ENCODE measurements at places on chromosomes 5 and 9. TPM values are rescaled to one million over a fixed set of nuclear protein-coding genes. Genes with fewer than 3 reads are reported as not detected.

Gene PCDHGA12
- polyA plus RNA-seq: 1.4 TPM

Gene DOK3
- 3.8 TPM for polyA plus RNA-seq

Gene PCDHA7
- 0.47 TPM for polyA plus RNA-seq

GRCh38 chr5:160152287-160152686 lies 33.0 kb upstream of the PWWP2A start:
- DNase-seq: no peak

DNA sequence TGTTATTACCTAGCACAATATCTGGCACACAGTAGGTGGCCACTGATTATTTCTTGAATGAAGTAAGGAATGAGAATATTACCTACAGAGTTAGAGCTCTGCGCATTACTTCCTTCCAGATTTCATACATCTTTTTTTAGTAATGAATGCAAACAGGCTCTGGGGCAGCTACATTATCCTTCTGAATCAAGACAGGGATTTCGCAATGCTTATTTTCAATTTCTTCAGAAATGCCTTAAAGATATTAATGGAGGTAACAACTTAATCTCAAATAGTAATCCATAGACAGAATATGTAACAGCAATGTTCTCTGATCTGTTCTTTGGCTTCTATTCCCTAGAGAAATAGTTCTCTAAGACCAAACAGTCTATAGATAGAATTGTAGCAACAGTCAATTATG lies 32.6 kb downstream of the CDKN2A start:
- no peak for DNase-seq

Gene PSAT1
- 66.6 TPM for polyA plus RNA-seq

DNA sequence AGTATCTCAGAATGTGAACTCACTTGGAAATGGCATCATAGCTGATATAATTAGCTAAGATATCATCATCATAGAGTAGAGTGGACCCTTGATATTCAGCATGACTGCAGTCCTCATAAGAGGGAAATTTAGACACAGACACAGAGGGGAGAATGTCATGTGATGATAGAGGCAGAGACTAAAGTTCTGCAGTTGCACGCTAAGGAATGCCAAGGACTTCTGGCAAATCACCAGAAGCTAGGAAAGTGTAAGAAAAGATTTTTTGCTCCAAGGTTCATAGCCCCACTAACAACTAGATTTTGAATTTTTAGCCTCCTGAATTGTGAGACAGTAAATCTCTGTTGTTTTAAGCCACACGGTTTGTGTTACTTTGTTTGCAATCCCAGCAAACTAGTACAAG lies 612.6 kb upstream of the ST8SIA4 start:
- no peak for DNase-seq

GRCh38 chr9:36118706-36119105 lies 17.8 kb upstream of the GLIPR2 start:
- no peak for DNase-seq

Gene NME5
- 22.7 TPM for polyA plus RNA-seq

DNA sequence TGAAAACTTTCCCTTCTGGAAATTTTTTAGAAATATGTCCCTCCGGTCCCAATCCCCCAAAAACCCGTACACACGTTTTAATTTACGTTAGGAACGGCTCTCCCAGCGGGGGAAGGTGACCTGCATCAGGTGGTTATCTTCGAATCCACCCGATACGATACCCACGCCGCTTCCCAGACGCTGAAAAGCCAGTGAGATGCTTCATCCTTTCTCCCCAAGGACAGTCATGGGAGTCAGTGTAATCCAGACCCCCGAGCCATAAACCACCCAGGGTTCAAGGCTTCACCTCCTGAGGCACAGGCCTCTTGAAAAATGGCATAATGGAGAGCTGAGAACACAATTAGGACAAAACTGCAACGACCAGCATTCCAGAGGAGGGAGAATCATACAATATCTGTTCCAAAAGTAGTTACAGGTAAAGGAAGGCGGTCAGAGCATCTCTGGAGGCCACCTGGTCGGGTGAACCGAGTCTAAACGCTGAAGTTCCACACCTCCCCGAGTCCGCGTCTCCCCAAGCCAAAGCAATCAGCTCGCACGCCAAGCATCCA lies 857 bp downstream of the FAM169A start:
- no peak for DNase-seq

Gene IL3
- polyA plus RNA-seq: not detected

DNA sequence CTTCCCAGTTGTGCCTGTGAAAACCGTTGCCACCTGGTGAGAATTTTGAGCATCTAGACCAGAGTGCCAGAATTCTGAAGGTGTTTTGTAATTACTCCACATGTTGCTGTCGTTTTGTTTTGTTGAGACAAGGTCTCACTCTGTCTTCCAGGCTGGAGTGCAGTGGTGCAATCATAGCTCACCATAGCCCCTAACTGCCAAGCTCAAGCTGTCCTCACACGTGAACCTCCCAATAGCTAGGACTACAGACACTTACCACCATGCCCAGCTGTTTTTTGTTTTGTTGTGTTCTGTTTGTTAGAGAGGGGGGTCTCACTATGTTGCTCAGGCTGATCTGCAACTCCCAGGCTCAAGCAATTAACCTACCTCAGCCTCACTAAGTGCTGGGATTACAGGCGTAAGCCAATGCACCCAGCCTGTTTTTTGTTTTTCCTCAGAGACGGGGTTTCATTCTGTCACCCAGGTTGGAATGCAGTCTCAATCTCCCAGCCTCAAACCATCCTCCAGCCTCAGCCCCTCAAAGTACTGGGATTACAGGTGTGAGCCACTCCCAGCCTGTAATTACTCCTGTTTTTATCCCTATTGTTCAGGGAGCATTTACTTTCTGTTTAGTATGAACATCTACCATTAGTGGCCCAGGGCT lies 121.1 kb upstream of the DMRT1 start:
- DNase-seq: no peak

GRCh38 chr5:171678646-171679045 lies 107.0 kb upstream of the SMIM23 start:
- no peak for DNase-seq

DNA sequence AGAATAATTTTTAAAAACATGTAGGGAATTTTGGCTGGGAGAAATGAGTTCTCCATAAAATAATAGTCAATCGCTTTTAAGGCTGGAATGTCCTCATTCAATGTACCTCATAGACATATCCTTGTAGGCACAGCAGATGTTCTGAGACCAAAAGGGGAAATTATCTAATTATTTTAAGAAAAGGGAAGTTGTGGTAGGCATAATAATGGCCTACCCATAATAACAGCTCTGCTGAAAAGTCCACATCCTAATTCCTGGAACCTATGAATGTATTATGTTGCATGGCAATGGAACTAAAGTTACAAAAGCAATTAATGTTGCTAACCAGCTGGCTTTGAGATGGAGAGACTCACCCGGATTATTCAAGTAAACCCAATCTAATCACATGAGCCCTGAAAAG lies 216.1 kb downstream of the TRIM36 start:
- no peak for DNase-seq

Gene LRRC19
- polyA plus RNA-seq: 16.9 TPM

DNA sequence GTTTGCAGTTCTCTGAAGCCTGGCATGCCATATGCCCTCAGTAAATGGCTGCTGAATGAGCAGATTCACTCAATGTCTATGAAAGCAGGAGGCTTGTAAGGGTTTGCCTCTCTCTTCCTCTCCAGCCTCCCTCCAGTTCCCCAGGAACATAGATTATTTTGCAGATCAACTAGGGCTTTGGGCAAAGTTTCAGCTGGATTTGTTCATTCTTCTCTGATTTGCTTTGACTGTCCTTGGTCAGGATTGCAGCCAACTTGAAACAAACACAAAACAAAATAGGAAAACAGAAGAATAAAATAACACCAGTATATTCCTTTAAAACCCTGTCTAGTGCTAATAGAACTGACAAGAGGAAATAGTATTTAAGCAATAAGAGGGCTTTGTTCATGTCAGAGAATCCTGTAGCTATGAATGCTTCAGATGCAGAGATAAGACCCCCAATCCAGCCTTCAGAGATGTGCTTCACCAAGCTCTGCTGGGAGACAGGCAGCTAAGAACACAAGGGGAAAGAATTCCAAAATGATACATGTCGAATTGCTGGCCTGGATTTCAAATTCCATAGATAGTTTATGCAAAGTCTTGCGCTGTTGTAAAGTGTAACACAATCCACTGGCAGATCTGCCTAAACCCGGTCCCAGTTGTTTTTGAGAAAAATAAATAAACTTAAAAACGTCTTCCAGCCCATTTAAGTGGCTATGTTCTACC lies 174.3 kb downstream of the PAPPA start:
- no peak for DNase-seq

Gene INSL4
- polyA plus RNA-seq: not detected

DNA sequence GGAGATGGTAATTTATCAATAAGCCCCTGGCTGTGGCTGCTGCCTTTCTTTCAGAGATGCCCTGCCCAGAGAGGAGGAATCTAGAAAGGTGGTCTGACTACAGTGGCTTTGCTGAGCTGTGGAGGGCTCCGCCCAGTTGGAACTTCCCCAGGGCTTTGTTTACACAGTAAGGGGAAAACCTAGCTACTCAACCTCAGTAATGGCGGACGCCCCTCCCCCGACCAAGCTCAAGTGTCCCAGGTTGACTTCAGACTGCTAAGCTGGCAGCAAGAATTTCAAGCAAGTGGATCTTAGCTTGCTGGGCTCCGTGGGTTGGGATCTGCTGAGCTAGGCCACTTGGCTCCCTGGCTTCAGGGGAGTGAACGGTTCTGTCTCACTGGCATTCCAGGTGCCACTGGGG lies 865.4 kb upstream of the ACO1 start:
- DNase-seq: no peak

Gene MGAT4B
- polyA plus RNA-seq: 176 TPM

- no peak for DNase-seq
These were observed 4.6 kb downstream of the OBP2B start for GRCh38 chr9:133204335-133204992.

DNA sequence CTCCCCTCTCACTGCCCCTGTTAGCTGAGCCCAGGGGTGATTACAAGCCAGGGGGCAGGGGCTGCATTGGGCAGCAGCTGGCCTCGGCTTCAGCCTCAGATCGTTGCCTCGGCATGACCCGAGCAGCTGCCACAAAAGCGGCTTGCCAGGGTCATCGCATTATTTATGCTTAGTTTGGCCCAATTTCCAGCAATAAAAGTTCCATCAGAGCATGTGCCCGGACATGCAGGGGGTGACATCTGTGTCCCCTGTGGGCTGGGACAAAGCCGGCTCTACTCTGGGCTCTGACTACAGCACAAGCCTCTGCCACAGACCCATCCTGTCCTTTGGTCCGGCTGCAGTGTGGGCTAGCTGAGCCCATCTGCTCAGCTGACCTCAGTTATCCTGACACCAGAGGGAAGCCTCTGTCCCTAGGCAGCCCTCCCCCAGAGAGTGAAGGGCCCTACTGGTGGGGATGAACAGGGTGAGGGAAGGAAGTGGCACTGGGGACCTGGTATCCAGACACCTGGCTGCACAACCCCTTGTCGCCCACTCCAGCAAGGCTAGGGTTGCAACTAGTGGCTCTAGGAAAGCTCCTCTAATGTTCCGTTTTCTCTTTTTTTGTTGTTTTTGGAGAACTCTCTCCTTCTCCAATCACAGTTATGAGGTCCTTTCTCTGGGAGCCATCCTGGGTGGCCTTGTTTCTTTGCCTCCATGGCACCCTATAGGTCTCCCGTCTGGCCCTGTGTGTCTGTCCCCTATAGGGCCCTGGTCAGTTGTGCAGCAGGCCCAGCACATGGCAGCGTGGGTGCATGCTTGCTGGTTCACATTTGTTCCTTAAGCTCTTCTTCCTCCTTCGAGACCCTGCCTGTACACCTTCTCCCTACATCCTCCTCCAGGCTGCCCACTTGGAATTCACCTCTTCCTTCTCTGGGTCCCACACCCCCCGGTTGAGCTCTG lies 13.3 kb upstream of the GADD45G start:
- DNase-seq: no peak

DNA sequence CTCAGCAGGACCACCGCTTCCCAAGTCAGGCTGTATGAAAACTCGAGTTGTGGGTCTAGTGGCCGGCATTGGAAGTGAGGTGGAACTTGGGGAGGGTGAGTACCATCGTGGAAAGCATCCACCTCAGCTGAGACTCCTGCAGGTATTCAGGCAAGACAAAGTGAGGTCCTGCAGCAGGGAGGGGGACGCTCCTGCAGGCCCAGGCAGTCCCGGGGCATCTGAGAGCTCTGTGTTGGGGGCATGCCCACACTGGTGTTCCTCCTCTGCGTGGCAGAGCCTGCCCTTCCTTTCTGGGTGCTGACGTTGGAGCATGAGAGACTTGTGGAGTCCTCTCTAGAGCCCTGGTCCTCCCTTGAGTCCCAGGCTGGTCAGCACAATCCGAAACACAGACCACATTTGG lies 187.7 kb downstream of the CACNA1B start:
- DNase-seq: no peak

GRCh38 chr5:26482810-26483375 lies 555.5 kb downstream of the CDH9 start:
- DNase-seq: peak; percentile 6

DNA sequence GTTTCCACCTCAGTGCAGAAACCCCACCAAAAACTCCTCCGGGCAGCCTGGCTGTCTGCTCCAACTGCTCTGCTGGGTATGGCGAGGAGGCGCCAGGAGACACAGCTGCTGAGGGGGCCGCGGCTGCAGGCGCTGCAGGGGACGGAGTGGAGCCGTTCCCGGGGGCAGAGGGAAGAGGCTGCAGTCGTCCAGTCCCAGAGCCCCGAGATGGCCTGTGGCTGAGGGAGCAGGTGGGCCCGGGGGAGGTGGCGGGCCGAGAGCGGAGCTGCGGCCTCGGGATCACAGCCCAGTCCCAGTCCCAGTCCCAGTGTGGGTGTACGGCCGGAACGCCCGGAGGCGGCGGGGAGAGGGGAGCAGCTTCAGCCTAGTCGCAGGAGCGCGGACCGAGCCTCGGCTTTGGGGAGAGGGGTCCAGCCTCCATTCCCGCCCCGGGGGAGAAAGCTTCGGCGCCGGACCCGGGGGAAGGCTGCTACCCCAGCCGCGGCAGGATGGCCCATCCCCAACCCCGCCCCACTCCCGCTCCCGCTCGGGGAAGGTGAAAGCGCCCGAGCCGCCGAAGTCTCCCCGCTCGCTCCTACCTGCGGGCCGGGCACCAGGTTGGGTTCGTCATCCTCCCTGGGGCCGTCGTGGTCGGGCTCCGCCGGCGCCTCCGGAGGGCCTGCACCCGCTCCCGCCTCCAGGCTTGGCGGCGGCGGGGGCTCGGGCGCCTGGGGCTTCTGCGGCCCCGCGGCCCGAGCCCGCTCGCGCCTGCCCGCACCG lies 513 bp downstream of the FAM193B start:
- DNase-seq: peak; percentile 12

Gene UNC13B
- 27.7 TPM for polyA plus RNA-seq

GRCh38 chr9:73357607-73358006 lies 205.9 kb downstream of the ANXA1 start:
- DNase-seq: no peak

Gene FOXD4L3
- not detected for polyA plus RNA-seq

- no peak for DNase-seq
These were observed 116.7 kb upstream of the LPCAT1 start for GRCh38 chr5:1640421-1640881.

GRCh38 chr5:156239800-156240199 lies 87.2 kb upstream of the SGCD start:
- no peak for DNase-seq
